Neural crest cell (in vitro differentiated cells): ENCODE measurements at places on chromosomes 7 and 10. TPM values are rescaled to one million over a fixed set of nuclear protein-coding genes. Genes with fewer than 3 reads are reported as not detected.

DNA sequence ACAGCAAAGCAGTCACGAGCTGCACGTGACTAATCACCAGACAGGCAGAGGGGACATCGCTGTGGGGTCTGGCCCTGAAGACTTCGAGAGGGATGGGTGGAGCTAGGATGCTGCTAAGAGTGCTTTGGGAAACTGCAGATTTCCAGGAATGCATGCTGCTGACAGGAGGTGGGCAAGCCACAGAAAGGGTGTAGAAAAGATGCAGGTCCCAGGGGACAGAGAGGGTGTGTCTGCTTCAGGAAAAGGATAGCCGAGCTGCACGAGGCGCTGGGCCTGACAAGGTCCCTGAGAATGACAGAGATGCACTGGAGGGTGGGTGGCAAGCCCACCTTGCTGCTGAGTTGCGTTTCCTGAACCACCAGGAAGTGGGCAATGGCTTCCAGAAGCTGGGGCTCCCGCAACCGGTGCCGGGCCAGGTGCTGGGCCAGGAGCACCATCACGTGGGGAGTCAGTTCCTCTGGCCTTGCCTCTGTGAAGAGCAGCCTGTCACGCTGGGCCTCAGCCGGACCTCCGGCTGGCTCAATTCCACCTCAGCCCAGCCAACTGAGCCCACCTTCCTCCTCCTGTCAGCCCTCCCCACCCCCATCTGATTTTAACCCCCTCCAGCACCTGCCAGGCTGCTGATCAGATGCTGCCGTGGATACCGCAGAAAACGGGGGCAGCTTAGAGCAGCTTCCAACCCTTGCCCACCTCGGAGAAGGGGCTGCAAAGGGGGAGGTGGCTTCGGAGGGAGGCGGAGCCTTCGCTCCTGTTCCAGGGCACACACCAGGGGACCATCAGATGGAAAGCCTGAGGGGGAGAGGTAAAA is 2.2 kb downstream of the FASTK start:
- DNase-seq: no peak

- DNase-seq: no peak
These were observed 69.9 kb upstream of the PTPRZ1 start for GRCh38 chr7:121803039-121803438.

CFAP70 gene
- 0.65 and 0.84 TPM in 2 replicates for total RNA-seq

DNA sequence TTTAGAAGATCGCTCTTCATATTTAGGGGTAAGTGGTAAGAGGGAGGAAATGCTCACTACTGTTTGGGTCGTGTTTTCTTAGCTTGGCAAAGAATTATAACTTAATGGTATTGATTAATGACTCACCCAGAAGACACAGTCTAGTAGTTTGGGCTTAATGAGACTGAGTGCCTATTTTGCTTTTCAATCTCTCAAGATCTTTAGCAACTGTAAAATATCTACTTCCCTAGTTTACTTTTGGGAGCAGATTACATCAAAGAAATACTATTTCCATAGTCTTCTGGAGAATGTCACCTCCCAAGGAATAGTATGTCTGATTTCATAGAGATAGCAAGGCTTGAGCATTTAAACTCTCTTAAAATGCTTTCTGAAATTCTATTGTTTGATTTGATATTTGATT is 100.5 kb upstream of the SLC25A13 start:
- no peak for DNase-seq

DNA sequence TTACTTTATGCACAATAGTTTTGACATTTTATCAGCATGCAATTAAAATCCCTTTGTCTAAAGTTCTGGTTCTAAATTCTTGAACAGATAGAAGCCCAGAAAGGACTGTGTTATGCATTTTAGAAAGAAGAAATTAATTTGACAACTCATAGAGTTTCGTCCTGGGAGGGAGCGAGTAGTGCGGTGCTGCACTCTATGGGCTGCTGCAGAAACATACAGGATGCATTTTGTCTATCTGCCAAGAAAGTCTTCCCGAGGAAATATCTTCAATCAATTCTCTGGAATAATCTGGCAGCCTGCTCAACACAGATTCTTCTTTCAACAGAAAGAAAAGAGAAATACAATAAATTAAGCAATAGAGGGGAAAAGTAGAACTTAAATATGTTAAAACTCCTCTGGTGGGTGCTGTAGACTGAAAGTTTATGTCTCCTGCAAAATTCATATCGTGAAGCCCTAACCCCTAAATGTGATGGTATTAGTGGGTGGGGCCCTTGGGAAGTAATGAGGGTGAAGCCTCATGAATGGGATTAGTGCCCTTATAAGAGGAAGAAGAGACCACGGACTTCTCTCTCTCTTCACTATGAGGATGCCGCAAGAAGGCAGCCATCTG is 39.0 kb upstream of the IFRD1 start:
- no peak for DNase-seq

ANXA8L1 gene
- total RNA-seq: not detected in 2 replicates

GIMAP7 gene
- total RNA-seq: not detected in 2 replicates

DNA sequence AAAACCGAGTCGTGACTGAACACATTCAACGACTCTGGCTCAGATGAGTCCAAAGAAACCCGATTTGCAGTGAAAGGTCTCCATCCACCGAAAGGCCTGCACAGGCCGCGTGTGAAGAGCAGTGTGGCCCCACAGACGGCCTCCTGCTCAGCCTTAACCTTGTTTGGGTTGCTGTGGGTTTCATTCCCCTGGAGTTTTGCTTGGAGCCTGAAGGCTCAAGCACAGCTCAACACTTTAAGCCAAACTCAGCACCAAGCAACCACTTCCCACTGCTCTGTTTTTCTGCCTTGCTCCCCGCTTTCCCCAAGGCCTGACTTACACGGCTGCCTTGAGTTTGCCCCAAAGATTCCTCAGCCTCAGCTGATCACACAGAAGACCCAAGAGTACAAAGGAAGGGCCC is 398.2 kb upstream of the NFE2L3 start:
- no peak for DNase-seq

- DNase-seq: no peak
These were observed 5.3 kb downstream of the MEOX2 start for GRCh38 chr7:15681186-15681585.

DNA sequence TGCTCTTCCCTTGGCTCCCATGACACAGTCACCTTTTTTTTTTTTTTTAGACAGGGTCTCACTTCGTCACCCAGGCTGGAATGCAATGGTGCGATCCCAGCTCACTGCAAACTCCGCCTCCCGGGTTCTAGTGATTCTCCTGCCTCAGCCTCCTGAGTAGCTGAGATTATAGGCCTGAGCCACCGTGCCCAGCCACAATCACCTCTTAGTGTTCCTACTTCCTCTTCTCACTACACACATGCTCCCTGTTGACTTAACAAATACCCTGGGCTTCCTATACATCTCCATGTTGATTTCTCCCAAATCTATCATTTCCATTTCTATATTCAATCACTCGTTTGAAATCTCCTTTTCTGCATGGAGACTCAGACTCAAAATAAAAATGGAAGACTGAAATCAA is 91.7 kb downstream of the CUBN start:
- DNase-seq: no peak

RET gene
- 1.6 and 2.5 TPM in 2 replicates for total RNA-seq

DNA sequence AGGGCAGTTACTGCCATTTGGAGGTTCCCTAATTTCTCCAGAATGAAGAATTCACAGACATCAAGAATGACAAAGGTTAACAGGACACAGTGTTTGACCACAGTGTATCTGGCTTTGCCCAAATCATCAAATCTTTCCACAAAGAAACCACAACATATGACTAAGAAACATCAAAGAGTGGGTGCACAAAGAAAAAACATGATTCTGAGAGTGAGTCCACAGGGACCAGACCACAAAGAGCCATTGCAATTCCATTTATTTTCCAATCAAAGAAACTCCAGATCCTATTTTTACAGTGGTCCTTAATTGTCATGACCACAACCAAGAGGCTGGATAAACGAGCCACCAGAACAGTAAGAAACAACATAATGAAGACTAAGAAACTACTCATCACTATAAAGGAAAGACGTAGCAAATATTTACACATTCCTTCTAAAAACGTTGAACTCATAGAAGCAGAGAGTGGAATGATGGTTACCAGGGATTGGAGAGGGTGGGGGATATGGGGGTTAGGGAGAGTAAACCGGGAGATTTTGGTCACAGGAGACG is 286.5 kb downstream of the DOCK4 start:
- DNase-seq: no peak

- DNase-seq: no peak
These were observed 118.9 kb downstream of the PPP1R3A start for GRCh38 chr7:113799896-113800295.

IL6 gene
- not detected in 2 replicates for total RNA-seq

DNA sequence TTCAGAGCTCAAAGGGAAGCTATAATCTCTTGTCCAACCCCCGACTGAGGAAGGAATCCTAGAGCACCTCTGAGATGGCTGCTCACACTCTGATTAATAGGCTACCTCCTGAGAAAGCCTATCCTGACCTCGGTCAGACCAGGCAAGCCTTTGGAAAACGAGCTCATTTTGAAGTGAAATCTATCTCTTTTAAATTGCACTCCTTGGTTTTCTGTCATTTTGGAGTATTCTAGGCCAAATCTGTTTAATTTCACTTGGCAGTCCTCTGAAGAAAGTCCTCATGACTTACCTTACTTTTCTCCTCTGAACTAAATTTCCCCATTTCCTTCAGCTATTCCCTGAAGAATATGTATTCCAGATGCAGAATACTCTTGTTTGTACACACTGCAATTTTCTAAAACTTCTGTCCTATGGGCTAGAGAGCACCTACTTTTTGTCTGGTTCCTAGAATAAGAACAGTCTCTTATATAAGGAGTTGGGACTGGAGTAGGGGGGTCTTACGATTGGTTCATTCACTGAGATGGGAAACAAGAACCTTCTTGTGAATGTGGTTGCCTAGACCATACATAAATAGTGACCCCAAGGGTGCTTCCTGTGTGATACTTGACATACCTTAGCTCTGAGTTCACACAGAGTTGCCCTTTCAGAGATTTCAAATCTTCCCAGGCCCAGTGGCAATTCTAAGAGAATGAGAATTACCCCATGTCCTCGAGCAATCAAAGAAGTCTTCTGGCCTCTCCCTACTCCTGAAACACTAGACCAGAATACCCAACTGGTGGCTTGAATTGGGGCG is 31.9 kb upstream of the HPS1 start:
- no peak for DNase-seq

PNLIPRP3 gene
- not detected in 2 replicates for total RNA-seq

DNA sequence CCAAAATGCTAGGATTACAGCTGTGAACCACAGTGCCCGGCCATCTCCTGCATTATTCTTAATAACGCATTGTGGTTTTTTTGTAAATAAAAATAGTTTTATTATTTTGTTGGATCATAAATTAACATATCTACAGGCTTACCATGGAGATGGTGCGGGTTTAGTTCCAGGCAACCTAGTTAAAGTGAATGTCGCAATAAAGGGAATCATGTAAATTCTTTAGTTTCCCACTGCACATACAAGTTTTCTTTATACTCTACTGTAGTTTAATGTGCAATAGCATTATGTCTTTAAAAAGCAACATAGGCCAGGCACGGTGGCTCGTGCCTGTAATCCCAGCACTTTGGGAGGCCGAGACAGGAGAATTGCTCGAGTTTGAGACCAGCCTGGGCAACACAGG is 2.4 kb downstream of the PRKRIP1 start:
- DNase-seq: no peak

DNA sequence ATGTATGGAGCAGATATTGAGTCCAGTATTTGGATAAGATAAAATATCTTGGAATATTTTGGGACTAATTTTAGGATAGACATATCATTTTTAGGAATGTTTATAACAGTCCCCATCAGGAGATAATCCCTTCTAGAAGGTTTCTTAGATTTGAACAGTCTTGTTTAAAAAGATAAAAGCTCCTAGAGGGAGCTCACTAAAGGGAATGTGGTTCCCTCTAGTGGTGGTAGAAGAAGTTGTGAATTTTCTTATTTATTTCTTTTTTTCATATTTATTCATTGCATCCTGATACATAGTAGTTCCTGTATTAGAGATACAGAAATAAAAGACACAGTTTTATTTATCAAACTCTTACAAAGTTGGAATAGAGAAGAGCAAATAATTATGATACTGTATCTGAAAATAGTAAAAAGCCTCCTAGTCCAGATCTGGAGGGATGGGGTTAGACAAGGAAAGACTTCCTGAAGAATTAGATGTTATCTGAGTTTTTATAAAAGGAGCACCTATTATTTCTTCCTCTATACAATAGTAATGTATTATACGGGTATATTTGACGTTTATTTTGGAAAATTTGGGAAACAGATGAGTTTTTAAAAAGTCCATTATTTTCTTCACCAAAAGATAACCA is 24.5 kb upstream of the KLF14 start:
- no peak for DNase-seq
